GM12878 (cell line): ENCODE measurements at places on chromosomes 11 and 22. TPM values are rescaled to one million over a fixed set of nuclear protein-coding genes. Genes with fewer than 3 reads are reported as not detected.
A peak's percentile ranks its signal among the peaks of the same experiment; 100 is the strongest.

- DNase-seq: no peak
These were observed 570.6 kb upstream of the LARGE1 start for GRCh38 chr22:34490886-34491285.

GRCh38 chr11:37483761-37484160 is 885.7 kb upstream of the RAG2 start:
- no peak for DNase-seq

- DNase-seq: no peak
These were observed 44.8 kb upstream of the SMCO4 start for GRCh38 chr11:93587858-93588581.

GRCh38 chr11:78325274-78325781 is 92.3 kb downstream of the GAB2 start:
- peak; percentile 32 for DNase-seq

GRCh38 chr11:9251311-9251710 is 13.8 kb downstream of the DENND5A start:
- DNase-seq: no peak

GRCh38 chr11:79940974-79941735 is 500.3 kb upstream of the TENM4 start:
- no peak for DNase-seq

DNA sequence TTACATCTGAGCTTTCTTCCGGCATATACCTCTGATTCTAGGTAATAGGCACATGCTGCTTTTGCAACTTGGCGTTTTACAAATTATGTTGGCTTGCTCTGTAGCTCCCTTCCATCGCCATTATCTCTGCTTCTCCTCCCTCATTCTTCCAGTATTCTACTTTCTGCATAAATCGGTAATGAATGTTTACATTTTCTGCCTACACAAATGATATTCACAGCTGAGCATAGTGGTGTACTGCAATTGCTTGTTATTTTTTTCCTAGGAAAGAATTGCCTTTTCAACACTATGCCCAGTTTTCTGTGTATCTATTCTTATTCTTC is 18.9 kb downstream of the MED15 start:
- no peak for DNase-seq

DNA sequence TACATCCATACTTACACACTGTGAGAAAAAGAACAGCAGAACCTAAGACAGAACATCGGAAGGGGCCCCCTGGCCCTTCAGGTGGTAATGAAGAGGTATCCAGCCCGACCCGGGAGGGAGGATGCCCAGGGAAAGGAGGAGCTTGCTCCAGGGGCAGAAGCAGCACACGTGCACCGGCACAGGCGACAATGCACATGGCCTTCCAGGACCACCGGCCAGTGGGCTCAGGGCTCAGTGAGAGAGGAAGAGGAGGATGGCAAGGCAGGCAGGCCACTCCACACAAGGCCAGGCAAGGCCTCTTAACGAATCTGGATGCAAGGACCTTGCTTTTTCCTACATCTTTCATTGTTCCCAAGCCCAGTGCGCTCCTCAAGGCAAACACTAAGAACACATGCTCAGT is 52.6 kb downstream of the MICAL3 start:
- no peak for DNase-seq

DNA sequence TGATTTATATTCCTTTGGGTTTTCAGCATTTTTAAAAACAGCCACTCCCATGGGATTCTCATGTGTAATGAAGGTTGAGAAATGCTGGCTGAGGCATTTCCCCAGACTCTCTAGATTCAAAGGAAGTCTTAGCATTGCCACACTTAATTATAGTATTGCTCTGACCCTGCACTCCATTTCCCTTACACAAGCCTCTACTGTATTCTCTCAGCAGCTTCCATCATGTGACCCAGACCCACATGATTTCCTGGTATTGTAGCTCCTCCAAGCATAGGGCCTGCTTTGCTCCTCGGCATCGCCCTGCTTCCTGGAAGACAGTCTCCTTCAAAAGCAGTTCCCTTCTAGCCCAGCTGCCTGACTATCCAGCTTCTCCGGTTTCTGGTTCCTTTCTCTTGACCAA is 261.5 kb downstream of the LARGE1 start:
- no peak for DNase-seq

GRCh38 chr22:23608583-23608982 is 23.5 kb downstream of the DRICH1 start:
- DNase-seq: no peak

DNA sequence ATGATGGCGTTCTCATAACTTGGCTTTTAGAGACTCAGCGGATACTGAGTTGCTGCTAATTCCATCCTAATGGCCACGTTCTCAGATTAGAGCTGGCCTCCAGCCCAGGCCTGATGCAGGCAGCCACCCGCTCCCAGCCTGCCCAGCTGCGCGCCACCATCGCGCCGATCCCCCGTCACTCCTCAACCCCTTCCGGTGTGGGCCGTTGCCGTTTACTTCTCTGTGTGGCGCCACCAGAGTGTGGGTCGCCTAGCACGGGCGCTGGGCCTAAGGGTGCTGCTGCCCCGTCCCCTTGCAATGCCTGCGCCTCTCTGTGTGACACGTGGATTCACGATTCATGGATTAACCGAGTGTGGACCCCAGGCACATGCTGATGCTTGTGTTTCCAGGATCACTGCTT is 1116.0 kb downstream of the BRD1 start:
- no peak for DNase-seq

DNA sequence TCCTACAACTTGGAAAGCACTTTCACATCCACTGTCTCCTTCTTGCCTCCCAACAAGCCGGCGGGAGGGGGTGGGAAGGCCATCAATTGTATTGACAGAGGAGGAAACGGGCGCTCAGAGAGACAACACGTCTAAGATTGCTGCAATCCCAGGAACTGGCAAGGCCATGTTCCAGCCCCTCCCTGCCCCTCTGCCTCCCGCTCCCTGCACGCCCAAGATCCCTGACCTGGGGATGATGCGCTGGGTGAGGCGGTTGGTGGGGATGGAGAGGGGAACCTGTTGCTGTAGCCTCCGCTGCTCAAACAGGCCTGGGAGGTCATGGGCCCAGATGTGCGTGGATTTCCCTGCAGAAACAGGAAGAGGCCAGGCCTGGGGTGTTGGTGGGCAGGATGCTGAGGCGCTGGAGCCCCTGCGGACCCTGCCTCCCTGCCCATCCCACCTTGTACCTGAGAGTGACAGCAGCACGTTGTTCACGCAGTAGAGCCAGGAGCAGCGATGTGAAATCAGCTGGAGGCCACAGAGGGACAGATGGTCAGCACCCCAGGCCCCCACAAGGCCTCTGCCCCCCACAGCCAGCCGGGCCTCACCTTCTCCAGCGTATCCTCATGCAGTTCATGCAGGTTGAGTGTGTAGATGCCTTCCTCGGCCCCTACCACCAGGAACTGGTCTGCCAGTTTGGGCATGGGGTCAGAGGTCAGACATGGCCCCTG is 6.8 kb downstream of the MAP4K2 start:
- DNase-seq: no peak

DNA sequence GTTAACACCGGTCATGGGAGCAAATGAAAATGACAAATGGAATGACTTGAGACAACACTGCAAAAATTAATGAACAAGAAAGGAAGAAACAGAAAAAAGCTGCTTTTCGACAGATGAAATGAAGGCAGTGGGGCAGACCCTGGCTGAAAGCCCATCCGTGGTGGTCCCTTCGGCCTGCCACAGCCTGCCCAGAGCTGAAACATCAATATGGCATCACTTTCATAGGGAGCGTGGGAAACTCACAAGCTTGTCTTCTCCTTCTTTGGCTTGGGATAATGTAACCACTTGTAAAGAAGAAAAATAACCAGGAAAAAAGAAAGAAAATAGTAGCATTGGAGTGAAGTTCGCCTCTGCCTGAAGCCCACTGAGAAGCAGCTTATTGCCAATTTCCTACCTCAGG is 78.8 kb downstream of the CTTN start:
- DNase-seq: no peak

DNA sequence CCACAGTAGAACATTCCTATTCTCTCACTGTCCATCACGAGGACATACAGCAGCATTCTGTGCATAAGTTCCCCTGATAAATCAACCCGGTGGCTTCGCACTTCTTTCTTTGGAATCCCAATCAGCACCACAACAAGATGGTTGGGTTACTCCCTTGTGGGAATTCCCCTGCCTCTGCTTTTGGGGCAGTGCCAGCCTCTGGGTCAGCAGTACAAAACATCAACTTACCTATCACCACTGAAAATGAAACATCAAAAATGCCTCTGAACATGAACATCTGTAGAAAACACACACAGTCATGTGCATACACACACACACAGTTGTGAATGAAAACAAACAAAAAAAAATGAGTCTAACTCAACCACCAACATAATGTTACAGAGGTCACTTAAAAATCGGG is 79.3 kb downstream of the KCNA4 start:
- no peak for DNase-seq

GRCh38 chr11:114102993-114103896 is 43.7 kb downstream of the ZBTB16 start:
- no peak for DNase-seq

DNA sequence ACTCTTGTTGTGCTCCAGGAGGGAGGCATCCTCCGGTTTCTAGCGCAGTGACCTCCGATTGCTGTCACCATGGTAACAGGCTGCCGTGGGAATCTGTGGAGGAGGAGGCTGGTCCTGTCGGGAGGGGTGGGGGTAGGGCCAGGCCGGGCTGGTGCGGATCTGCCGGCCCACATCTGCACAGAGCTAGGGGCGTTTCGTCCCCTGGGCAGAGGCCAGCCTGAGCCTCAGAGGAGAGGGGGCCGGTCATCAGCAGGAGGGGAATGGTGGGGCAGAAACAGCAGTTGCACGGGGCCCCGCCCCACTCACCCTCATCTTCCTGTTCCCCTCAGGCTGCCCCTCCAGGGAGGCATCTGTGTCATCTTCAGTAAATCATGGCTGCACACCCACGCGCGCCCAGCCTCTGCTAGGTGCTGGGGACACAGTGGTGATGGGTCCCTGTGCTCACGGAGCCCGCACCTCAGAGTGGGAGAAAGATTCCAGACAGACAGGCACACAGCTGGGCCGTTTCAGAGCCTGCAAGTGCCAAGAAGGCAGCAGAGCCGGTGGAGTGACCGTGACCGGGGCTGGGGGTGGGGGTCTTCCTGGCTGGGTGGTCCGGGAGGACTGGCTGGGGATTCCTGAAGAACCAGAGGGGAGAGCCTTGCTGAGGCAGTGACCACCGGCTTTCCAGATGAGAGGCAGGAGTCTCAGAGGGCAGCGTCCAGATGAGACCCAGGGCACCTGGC is 120.5 kb downstream of the CACNA1I start:
- DNase-seq: no peak

GRCh38 chr11:56887940-56888339 is 100.8 kb upstream of the OR5AK2 start:
- DNase-seq: no peak

DNA sequence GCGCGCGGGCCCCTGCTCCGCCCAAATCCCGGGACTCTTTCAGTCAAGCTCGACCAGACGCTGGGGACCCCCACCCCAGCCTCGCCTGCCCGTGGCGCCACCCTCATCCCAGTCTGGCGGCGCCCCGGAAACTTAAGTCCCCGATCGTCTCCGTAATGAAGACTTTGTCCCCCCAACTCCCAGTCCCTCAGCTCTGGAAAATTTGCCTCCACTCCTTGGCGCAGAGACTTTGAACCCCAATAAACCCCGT is 348 bp downstream of the PLCB3 start:
- DNase-seq: no peak

DNA sequence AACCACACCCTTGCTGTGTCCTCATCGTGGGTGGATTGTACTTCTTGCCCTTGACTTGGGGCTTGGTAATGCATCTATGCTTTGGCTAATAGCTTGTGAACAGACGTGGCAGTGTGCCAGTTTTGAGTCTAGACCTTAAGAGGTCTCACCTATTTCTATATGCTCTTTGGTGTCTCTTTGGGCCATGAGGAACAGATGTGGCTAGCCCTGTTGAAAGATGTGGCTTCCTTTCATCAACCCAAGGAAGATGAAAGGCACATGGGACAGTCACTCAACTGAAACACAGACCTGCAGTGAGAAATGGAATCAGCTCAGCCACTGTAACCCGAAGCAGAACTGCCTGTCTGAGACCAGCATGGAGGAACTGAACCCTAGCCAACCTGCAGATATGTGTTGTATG is 7.9 kb upstream of the NELL1 start:
- no peak for DNase-seq

- DNase-seq: no peak
These were observed 4.3 kb downstream of the VPREB1 start for GRCh38 chr22:22248878-22249277.

- DNase-seq: no peak
These were observed 2.8 kb upstream of the ANO9 start for GRCh38 chr11:444396-445144.

DNA sequence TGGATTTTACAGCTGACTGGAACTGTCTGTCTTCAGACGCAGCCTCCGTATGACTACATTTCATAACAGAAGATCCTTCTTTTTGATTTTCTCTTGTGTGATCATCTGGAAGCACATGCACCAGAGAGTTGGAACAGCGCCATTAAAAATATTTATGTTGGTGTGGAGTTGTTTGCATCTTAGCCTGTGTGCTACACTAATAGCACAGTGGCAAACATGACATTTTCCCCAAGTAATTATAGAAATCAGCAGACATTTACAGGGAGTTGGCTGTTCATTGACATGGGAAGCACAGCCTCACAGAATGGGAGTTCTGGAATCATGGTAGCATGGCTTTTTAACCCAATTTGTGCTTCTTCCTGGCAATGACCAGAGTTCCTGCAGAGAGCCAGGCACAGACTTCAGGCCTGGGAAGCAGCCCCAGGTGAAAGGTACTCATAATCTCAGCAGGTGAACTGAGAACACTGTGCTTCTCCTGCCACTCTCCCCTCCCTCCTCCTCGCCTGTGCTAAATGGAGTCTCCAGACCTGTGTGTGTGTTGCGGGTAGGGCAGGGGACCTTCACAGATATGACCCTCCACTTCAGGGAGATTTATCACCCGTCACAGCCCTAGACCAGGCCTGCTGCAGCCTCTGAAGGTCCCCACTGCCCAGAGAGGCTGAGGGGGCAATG is 82.8 kb upstream of the PLET1 start:
- DNase-seq: no peak

The KRTAP5-10 gene
- total RNA-seq: not detected in 2 replicates

The UBQLNL gene
- total RNA-seq: 0.33 and 0.51 TPM in 2 replicates

The SYCE3 gene
- total RNA-seq: not detected in 2 replicates

The MUC2 gene
- total RNA-seq: 0.11 and 0.23 TPM in 2 replicates

The SIRT3 gene
- 12.9 and 15.1 TPM in 2 replicates for total RNA-seq

The ALDH3B1 gene
- 0.32 TPM in 1 of 2 replicates, not detected in the other for total RNA-seq

The PHRF1 gene
- total RNA-seq: 39.4 and 43.5 TPM in 2 replicates

The PHETA2 gene
- 2.0 and 2.6 TPM in 2 replicates for total RNA-seq

The PHF21B gene
- total RNA-seq: 0.08 TPM in 1 of 2 replicates, not detected in the other

The EHBP1L1 gene
- 90.7 and 92.7 TPM in 2 replicates for total RNA-seq

The PGGHG gene
- 7.3 and 8.2 TPM in 2 replicates for total RNA-seq

The MAPK11 gene
- total RNA-seq: 10.8 and 12.8 TPM in 2 replicates

The KIAA0930 gene
- 125 and 127 TPM in 2 replicates for total RNA-seq

The TNNT3 gene
- total RNA-seq: not detected in 2 replicates
